Osteoblast (primary cell): ENCODE measurements at places on chromosomes 2 and 18. TPM values are rescaled to one million over a fixed set of nuclear protein-coding genes. Genes with fewer than 3 reads are reported as not detected.

The ALLC gene
- not detected in 2 replicates for total RNA-seq

The FOXI3 gene
- not detected in 2 replicates for total RNA-seq

The SGPP2 gene
- not detected in 2 replicates for total RNA-seq

The CCT4 gene
- 116 and 117 TPM in 2 replicates for total RNA-seq

The RPRM gene
- total RNA-seq: 0.29 and 0.36 TPM in 2 replicates

The COLEC11 gene
- under 0.01 and 0.36 TPM in 2 replicates for total RNA-seq

The C18orf54 gene
- total RNA-seq: 1.8 TPM in 2 replicates

The CENPA gene
- 2.2 and 2.9 TPM in 2 replicates for total RNA-seq

The POTEC gene
- total RNA-seq: 0.29 and 0.36 TPM in 2 replicates

The C2orf80 gene
- not detected in 2 replicates for total RNA-seq

The C2orf92 gene
- 2.5 and 3.2 TPM in 2 replicates for total RNA-seq

The NT5DC4 gene
- not detected in 2 replicates for total RNA-seq
